ENCODE measurements at places on chromosomes 12 and 14.

DNA sequence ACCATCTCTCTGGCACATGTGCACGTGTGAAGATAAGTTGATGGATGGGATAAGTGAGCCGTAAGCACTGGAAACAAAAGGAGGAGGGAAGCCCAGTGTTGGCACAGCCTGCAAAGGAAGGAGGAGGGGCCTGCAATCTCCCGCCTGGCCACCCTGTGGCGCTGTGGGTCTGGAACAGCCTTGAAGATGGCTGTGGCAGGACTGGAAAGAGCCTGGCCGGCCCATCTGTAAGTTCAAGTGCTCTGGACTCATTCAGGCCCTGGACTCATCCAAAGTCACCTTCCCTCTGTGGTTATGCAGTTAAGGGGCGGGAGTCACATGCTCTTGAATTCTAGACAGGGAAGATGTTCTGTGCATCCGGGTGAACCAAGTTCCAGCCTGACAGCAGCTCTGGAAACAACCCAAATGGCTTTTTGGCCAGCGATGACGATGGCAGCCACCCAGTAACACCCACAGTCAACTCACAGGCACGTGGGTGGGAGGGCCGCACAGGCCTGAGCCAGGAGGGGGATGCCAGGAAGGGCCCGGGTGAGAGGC lies 50.4 kb downstream of the CHGA start:
- DNase-seq, result no peak

DNA sequence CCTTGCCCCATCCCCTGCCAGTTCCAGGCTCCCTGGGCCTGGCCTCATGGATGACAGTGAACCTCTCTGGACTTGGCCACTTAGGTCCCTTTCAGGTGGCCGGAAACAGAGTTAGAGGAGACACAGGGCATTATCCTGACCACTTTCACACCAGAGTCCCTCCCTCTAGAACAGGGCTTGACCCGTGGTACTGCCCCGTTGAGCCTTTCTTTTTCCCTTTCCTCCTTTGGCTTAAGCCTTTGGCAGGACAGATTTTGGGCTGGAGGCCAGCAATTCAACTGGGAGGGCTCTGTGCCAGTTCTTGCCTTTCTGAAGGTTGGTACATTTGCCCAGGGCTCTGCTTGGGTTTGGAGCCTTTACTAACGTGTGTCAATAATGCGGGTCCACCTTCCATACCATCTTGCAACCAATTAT lies 22.8 kb downstream of the TPCN1 start:
- no peak for DNase-seq

DNA sequence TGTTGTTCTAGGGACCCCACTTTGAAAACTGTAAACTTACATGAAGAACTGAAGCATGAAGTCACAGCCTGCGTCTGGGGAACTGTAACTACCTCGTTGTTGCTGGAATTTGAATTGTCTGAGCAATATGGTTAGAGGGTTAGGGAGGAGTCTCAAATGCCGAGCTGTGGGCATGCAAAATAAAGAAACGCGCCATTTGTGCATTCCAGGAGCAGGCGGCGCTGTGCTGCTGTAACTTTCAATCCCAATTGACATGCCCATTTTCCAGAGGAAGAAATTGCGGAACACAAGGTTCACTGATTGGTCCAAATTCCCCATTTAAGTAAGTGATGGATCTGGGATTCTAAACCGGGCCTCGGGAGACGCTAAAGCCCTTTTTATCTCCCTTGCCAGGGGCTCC lies 61.3 kb downstream of the ZNF664 start:
- DNase-seq, result no peak

DNA sequence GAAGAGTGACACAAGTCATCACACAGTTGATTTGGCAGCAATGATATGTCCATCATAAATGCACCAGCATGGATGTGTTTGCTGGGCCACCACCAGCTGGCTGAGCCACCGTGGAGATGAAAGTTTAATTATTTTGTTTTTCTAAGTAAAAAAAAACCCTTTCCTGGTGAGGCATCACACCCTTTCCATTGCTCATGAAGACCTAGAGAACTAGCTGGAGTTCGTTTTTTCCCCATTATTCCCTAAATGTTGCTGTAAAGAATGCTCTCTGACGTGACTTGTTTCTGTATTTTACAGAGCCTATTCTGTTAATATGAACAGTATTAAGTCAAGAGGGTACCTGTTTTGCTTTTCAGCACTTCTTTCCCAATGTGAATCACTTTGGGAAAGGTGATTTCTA lies 257.9 kb downstream of the MSRB3 start:
- DNase-seq, result no peak

- peak; percentile 63 for DNase-seq
Measured at GRCh38 chr12:56338308-56339157, at the start of gene IL23A. Gene IL23A (plus strand): TSS chr12:56338884. CDS start chr12:56339045, 161 bp downstream.

- DNase-seq, result no peak
Measured at GRCh38 chr12:74922117-74922516, 287.5 kb downstream of the KCNC2 start.

DNA sequence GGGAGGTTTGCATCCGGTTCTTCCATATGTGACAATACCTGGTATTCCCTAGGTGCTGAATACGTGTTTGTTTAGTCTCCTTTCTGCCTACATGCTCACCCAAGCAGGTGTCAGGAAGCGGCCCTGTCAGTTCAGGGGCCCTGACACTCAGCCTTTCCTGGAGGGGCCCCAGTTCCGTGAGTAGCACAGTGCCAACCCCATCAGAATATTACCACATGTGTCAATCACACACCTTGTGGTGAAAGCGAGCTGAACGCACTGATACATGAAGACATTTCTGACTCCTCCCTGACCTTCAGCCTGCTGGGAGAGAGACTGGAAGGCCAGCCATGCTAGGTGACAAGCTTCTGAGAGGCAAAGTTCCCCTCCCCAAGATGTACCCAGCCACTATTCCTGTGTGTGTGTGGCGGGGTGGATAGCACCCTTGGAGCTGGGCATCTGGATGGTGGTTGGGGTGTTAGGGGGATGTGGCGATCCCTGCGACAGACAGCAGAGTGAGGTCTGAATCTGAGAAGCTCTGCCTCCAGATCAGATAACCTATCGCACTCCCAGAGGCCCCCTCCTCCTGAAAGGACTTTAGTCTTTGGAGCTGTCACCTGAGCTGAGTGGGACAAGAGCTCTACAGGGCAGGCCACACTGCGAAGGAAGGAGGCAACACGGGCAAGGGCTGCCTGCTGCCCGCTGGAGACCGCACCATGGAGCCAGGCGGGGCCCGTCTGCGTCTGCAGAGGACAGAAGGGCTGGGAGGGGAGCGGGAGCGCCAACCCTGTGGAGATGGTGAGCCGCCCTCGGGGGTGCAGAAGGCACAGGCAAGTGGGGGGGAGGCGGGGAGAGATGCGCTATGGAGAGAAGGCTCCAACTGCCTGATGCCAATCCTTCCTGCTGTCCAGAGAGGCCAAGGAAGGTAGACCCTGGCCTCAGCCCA lies at the start of gene SOAT2:
TSS of gene SOAT2 (plus strand) at position 604 of the 925 bp plus-strand sequence. CDS start at position 696, 92 bp downstream.
- peak; percentile 48 for DNase-seq

DNA sequence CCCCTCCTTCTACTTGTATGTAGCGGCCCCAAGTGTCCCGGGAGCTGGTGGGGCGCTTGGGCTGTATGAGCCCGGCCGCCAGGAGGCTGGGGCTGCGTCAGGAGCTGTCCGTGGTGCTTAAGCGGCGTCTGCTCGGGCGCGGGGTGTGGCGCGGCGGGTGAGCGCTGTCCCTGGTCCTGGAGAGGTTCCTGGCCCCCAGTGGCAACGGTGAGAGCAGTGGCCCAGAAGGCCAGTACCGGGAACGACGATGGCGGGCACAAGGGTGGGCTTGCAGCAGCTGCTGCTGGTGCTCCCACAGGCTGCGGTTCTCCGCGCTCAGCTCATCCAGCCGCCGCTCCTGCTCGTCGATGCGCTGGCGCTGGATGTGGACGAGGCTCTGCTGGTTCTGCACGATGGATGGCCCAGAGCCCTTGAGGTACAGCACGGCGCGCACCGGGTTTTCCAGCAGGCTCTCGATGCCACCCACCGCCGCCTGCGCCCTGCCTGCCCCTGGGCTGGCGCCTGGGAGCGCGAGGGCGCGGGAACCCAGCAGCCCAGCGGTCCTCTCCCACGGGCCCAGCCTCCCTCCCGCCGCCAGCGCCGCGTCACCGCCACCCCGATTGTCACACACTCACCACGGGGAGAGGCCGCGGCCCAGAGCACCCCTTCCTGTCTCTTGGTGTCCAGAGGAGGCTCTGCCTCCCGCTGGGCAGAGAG lies 41.9 kb upstream of the FKBP4 start:
- peak; percentile 43 for DNase-seq

GRCh38 chr14:53519137-53519536 lies 366.0 kb upstream of the DDHD1 start:
- DNase-seq, result no peak

GRCh38 chr14:80587096-80587724 lies 354.3 kb downstream of the CEP128 start:
- DNase-seq, result peak; percentile 40

- no peak for DNase-seq
Measured at GRCh38 chr12:100433701-100434100, 40.0 kb upstream of the NR1H4 start.

GRCh38 chr14:31465111-31465510 lies 7.8 kb upstream of the DTD2 start:
- no peak for DNase-seq

GRCh38 chr14:53946404-53947093 lies 10.1 kb downstream of the BMP4 start:
- DNase-seq, result no peak

DNA sequence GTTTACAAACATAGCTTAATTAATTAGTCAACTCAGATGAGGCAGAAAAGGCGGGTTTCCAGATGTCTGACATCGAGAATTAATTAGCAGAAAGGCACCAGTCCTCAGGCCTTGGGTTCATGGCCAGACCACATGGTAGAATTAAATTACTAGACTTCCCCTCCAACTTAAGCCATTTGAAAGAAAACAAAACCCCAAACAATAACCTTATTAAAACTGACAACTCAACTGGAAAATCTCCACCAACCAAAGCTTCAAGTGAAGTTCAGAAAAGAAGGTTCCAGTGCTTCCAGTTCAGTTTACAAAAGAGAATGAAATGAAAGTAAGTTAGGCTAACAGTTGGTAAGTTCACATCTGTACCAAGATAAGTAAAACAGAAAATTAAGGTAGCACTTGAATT lies 349.5 kb downstream of the GRIN2B start:
- peak; percentile 62 for DNase-seq

GRCh38 chr14:53850714-53851296 lies 105.8 kb downstream of the BMP4 start:
- no peak for DNase-seq

DNA sequence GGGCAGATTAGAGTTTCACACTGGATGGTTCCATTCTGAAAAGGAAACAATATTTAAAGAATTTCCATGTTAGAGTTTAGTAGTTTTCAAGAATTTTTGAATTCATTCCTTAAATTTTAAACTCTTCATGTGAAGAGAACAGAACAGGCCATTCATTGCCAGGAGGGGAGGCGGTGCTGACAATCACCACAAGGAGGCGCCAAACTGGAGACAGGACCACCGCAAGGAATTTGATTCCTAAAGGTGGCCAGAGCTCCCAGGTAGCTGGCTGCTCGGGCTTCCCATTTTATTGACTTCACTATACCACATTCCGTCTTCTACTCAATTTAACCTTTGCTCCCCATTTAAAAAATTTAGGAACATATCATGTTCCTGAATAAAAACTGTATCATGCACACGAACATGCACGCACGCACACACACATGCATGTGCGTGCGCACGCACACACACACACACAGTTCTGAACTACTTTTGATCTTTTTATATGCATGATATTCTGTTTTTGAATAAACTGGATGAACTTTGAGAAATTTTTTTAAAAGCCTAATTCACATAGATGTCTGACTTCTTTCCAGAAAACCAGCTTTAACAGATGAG lies 101.2 kb downstream of the NELL2 start:
- DNase-seq, result no peak

GRCh38 chr12:9756170-9756569 lies 4.5 kb downstream of the CD69 start:
- DNase-seq, result no peak

GRCh38 chr14:72607386-72608130 lies 286.3 kb downstream of the DPF3 start:
- no peak for DNase-seq

DNA sequence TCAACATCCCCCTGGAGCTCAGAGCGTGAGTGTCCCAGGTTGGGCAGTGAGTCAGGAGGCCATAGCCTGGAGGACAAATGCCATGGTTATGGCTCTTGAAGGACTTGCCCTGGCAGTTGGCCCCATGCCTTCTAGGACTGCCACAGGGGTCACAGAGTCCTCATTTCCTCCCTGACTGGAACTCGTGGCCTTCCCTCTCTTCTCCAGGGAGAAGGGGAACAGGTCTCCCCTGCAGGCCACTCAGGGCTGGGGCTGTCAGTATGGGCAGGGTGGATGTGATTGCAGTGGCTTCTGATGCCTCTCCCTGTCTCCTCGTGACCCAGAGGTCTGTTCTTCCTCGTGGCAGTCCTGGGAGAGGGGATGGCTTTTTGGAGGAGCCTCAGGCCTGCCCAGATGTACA lies 70.7 kb downstream of the ADCK1 start:
- no peak for DNase-seq

DNA sequence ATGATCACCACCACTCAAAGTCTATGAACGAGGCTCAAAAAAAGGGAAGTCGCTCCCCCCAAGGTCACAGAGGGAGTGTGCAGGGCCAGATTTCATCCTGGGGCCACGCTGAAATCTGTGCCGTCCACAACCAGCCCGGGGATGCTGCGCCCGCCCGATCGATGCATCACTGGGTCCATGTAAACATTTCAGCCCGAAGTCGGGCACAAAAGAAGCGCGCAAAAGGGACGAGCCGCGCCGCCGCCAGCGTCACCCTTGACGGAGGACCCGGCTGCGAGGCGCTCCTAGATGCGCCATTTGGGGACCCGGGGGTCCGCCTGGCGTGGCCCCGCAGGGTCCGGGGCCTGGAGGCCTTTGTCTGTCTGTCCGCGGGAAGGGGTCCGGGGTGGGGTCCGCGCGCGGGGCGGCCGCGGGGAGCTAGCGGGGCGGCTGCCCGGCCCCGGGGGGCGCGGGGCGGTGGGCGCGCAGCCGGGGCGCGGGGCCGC lies 503 bp downstream of the FBXO21 start:
- peak; percentile 60 for DNase-seq

GRCh38 chr12:11676052-11676451 lies 26.6 kb downstream of the ETV6 start:
- no peak for DNase-seq

- DNase-seq, result no peak
Measured at GRCh38 chr14:60257865-60258264, 8.8 kb downstream of the PPM1A start.

GRCh38 chr12:65891219-65891618 lies 66.9 kb downstream of the HMGA2 start:
- DNase-seq, result no peak

- peak; percentile 30 for DNase-seq
Measured at GRCh38 chr14:20631023-20631879, 10.2 kb downstream of the OR6S1 start.

- no peak for DNase-seq
Measured at GRCh38 chr12:114664651-114665320, 19.2 kb downstream of the TBX3 start.

DNA sequence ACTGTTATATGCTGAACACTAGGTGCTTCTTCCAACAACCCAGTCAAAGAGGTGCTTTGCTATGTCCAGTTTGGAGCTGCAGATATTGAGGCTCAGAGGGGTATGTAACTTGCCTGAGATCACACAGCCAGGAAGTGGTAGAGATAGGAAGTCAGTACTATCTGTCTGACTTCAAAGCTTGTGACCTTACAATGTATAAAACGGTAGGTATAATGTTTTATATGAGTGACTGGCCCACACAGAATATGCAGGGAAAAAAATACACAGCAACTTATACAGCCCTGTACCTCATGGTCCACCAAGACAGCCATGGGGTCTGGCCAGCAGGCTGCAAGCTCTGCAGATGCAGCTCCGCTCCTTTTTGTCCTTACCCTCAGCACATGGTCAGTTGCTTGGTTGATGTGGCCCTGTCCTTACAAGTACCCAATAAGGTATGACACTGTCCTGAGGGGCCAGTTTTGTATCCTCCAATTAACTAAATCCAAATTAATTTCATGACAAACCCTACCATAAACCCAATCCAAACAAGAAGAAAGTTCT lies 3.9 kb upstream of the KRT4 start:
- DNase-seq, result no peak
